ENCODE measurements at places on chromosomes 5 and 9. TPM values are rescaled to one million over a fixed set of nuclear protein-coding genes. Genes with fewer than 3 reads are reported as not detected.

- DNase-seq = no peak
Observed at GRCh38 chr9:124781967-124782660, 5.2 kb downstream of the OLFML2A start.

- no peak for DNase-seq
Observed at GRCh38 chr5:114447084-114447773, 85.4 kb downstream of the KCNN2 start.

DNA sequence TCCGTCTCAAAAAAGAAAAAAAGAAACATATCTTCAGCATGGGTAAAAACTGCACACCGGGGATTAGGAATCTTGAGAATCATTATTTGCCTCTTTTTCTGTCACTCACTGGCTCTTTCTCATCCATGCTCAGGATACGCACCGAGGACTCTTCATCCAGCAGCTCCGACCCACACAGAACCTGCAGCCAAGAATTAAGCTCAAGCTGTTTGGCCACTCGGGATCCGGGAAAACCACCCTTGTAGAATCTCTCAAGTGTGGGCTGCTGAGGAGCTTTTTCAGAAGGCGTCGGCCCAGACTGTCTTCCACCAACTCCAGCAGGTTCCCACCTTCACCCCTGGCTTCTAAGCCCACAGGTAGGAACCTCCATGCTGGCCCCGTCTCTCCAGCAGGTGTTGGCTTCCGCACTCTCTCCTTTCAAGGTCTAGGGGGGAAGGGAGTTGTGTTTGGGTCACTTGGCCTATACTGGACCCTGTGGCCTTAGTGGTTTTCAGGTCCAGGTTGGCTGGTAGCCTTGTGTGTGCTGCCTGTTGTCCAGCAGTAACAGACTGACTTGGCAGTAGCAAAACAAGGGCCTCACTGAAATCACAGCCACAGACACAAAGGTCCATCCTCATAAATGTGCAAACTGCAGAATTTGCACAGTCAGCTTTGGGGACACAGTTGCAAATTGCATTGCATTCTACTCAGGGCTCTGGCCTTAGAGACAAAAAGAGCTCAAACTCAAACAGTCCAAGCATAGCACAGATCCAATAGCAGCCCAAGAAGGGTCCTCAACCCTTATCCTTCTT is 44.5 kb upstream of the CTSL start:
- DNase-seq = no peak

- no peak for DNase-seq
Observed at GRCh38 chr9:131811405-131811804, 71.5 kb upstream of the RAPGEF1 start.

GRCh38 chr5:103502662-103503061 is 59.9 kb downstream of the NUDT12 start:
- no peak for DNase-seq

- no peak for DNase-seq
Observed at GRCh38 chr5:44245935-44246334, 143.3 kb downstream of the FGF10 start.

The ANAPC2 gene
- total RNA-seq = 76.8 TPM

The ESM1 gene
- 8.2 TPM for total RNA-seq

The CBY3 gene
- not detected for total RNA-seq

The LRRC70 gene
- total RNA-seq = 35.0 TPM

The FOXD4L3 gene
- total RNA-seq = not detected

The TLR4 gene
- 7.9 TPM for total RNA-seq

The IRX1 gene
- total RNA-seq = not detected

Data from endothelial cell (in vitro differentiated cells).